GM12892 (cell line): ENCODE measurements at places on chromosomes 7 and 10.

DNA sequence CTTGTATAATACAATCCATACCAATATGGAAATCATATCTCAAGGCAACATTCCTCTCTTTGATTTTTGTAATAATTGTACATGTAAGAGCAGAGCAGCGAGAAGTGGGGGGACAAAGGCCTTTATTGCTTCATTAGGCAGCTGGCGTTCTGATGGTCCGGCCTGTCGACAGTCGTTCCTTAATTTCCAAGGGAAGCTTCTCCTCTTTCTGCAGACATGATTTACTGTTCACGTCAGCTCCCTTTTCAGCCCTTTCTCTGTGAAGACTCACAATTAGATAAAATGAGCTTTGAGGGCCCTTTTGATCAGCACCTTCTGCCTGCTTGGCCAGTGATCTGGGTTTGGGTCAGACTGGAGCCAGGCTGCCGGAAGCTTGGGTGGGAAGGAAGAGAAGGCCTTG lies 65.6 kb upstream of the CTBP2 start:
- DNase-seq: no peak

GRCh38 chr7:116955801-116956476 lies 2.6 kb downstream of the ST7 start:
- no peak for DNase-seq

- no peak for DNase-seq
These were observed 665.1 kb downstream of the SORCS1 start for GRCh38 chr10:106499448-106499847.

GRCh38 chr10:106224676-106225075 lies 939.8 kb downstream of the SORCS1 start:
- DNase-seq: no peak

DNA sequence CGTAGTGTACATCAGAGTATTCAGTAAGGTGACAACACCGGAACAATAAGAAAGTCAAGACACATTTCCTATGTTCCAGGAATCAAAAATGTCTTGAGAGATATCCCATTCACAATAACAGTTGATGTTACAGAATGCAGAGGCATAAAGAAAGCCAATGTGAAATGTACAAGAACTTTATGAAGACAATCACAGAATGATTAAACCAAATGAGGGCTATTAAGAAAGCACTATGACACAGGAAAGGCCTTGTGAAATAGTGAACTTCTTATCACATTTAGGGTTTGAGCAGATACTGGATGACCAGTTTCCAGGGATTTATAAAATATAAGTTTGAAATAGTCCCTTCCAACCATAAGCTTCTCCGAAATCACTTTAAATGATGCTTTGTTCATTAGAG lies 52.7 kb downstream of the VWDE start:
- DNase-seq: no peak

- no peak for DNase-seq
These were observed 20.1 kb upstream of the COL13A1 start for GRCh38 chr10:69781576-69781975.

GRCh38 chr7:136180984-136181383 lies 203.8 kb upstream of the MTPN start:
- DNase-seq: no peak

DNA sequence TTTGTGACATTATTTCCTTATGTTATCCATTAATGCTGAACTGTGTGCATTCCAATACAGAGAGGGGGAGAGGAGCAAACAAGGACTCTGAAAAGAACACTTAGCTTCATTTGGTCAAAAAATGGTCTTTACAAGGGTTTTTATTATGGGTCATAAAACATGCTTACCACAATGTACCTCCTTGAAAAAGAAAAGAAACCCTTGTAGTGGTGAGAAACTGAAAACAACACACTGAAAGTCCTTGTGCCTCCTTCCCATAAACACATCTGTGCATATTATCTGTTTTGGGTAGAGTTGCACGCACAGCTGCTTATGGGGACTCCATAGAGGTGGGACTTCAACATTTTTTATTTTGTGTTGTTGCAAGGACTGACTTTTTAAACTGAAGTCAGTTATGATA lies 98.7 kb downstream of the CDK6 start:
- no peak for DNase-seq

DNA sequence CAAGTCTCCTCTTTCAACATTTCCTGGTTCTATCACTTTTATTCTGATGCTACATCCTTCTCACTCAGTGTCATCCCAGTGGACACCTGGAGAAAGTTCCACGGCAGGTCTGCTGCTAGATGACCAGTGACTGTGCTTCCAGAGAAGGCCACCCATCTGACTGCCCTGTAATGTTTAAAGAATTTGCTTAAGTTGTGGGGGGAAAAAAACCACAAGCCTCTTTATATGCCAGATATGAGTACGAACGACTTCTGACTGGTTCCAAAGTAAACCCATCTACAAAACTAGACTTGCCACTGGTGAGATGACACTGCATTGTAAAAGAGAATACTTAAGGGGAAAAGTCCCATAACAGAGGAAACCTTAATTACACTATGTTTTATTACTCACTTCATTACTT lies 69.6 kb upstream of the VWC2 start:
- no peak for DNase-seq
